Muscle of back (tissue), 13 donors: ENCODE measurements at places on chromosomes 4 and X. TPM values are rescaled to one million over a fixed set of nuclear protein-coding genes. Genes with fewer than 3 reads are reported as not detected.

Gene CT45A3
- polyA plus RNA-seq: not detected

DNA sequence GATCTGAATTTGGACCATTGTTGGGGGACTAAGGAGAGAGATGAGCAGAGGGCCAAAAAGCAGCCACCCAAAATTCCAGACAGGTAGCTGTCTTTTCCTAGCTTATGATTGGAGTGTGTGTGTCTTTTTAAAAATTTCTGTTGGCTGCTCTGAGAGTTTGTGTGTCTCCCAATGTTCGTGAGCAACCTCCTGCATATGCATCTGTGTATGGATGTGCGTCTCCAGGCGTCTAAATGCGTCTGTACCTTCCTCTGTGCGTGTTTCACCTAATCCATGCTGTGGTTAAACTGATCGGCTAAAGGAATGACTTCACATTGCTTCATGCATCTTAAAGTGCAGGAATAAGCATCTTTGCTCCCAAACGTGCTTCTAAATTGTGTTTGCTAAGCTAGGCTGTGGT, 65.5 kb upstream of the LAS1L start:
- no peak for DNase-seq

DNA sequence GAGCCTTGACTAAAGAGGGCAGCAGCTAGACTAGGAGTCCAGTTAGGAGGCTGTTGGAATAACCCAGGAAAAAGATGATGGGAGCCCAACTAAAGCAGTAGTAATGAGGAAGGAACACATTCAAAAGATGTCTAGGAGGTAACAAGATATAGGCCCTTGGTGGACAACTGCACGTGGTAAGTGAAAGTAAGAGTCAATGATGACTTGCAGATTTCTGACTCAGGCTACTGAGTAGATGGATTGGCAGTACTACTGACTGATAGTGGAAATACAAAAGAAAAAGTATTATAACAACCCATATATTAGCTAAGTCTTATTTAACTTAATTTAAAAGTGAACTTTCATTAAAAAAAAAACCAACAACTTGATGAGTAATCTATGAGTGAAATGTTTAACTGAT, 74.0 kb downstream of the PAK3 start:
- no peak for DNase-seq

- no peak for DNase-seq
Measured at GRCh38 chrX:107547621-107548020, 80.7 kb upstream of the PRPS1 start.

- DNase-seq: no peak
Measured at GRCh38 chrX:112645774-112646173, 34.0 kb downstream of the LHFPL1 start.

DNA sequence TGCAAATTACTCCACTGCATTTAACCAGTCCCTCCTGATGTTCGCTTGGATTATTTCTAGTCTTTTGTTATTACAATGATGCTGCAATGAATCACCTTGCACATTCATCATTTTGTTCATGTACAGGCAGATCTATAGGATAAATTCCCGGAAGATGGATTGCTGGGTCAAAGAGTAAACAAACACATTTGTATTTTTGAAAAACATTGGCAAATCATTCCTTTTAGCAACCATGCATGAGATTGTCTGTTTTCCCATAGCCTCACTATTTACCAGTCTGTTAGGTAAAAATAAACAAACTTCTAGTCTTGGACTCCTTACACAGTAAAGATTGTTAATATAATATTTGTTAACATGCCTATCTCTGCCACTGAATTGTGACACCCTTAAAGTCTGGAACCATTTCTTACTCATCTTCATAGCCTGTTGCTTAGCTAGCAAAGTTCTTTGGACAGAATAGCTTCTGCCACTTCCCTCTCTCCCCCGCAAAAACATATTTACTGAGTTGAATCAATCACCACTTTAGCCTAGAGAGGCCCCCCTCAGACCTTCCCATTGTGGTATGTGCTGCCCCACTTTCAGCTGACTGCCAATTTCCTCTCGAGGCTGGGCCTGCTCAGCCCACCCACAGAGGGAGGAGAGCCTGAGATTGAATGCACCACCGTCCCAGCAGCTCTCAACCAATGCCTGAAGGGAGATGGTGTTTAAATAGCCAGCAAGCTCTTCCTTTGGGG, 108.4 kb upstream of the ATXN3L start:
- DNase-seq: peak; percentile 82

GRCh38 chr4:38211885-38212284, 251.7 kb downstream of the PTTG2 start:
- DNase-seq: no peak
